Epithelial cell of esophagus (primary cell): ENCODE measurements at places on chromosomes 4 and X.
A peak's percentile ranks its signal among the peaks of the same experiment; 100 is the strongest.

DNA sequence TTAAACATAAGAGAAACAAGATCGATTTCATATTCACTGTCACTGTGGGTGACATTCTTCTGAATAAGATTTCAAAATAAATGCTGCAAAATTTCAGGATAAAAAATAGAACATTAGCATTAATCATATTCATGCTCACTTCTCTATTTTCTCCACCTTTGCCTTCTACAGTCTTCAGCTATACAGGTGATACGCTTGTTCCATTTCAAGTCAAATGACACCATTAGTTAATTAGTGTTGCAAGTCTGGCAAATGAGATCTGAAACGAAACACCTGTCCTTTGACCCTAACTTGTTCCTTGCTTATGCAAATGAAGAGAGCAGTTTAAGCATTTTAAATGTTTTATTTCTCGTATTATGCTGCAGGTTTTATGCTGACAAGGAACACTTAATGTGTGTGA is 667.5 kb upstream of the MAGEB2 start:
- no peak for DNase-seq

- no peak for DNase-seq
These were observed 634.2 kb upstream of the FAT1 start for GRCh38 chr4:187357821-187358220.

- DNase-seq, result no peak
These were observed 170.0 kb downstream of the RELL1 start for GRCh38 chr4:37516057-37516775.

DNA sequence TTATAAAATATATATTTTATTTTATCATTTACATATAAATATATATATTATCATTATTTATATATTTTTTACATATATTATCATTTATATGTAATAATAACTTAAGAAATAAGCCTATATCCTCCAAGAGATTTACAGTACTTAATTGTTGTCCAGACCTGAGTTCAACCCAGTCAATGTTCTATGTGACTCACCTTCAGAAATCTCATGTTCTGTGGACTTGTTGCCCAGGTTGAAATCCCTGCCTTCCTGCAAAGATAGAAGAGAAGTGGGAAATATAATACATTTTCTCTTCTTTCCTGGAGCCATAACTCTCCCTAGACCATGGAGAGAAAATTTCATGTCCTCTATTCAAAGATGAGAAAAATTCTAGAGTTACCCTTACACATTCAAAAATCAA is 247.3 kb downstream of the PARM1 start:
- DNase-seq, result peak; percentile 11

GRCh38 chr4:84479663-84480062 is 19.4 kb downstream of the NKX6-1 start:
- no peak for DNase-seq

GRCh38 chrX:120790118-120790517 is 85.5 kb downstream of the CT47B1 start:
- peak; percentile 60 for DNase-seq

DNA sequence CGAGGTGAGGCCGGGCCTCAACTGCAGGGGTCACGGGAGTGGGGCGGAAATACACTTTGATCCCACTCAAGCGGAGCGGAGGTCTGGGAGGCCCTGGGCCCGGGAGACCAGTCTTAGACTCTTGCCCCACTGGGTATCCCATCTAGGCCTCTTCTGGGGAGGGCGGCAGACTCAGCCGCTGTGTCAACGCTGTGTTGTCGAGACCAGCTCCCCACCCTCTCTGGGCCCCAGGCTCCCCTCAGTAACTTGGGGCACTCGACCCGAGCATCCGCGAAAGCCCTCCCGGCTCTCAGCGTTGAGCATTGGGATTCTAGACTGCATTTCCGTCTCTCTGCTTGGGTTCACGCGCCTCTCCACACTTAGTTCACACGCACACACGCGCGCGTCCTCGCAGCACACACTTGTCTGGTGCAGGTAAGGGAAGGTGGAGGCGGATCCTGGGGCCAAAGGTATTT is 1.7 kb downstream of the NKX3-2 start:
- DNase-seq, result no peak

DNA sequence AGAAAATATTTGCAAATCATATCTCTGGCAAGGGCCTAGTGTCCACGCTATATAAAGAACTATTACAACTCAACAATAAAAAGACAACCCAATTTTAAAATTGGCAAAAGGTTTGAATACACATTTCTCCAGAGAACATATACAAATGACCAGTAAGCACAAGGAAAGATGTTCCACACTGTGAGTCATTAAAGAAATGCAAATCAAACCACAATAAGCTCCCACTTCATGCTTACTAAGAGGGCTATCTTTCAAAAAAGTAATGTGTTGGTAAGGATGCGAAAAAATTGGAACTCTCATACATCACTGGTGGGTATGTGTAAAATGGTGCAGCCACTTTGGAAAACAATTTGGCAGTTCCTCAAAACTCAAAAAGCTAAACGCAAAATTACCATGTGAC is 884.0 kb upstream of the INTU start:
- peak; percentile 18 for DNase-seq
